ENCODE measurements at places on chromosomes 4 and X.

- no peak for DNase-seq
Measured at GRCh38 chr4:107570952-107571351, 149.1 kb downstream of the PAPSS1 start.

DNA sequence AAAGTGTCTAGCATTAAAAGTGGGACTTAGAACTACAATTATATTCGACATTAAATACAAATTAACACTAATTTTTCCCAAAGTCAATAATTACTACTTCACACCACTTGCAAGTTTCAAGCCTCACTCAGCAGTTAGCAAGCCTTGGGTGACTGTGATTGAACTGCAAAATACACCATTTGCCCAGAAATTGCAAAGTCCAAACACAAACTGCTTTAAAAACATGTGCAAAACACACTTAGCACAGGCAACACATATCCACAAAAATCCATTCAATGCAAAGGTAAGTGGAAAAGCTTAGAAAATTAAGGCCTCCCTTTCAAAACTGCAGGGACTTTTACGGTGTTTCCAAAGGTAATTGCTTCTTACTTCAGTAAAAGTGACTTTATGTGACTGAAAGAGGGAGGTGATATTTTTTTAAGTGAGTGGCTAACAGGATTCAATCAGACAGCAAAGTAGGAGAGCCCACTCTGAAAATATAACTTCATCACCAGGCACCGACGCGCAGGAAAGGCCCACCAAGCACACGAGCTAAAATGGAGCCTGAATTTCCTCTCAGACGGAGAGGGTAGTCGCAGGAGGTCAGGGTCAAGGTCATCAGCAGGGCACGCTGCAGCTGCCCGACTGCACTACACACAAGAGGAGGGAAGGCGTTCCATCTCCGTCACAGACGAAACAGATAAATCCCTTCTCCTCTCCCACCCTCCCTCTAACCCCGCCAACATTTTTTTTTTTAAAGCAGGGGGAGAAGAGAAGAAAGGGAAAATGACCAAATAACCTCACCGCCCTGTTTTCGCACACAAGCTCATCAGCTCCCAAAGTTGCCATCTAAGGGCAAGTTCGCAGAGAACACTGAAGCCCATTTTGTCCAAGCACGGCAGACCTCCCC lies 3.1 kb downstream of the ZNF827 start:
- DNase-seq: no peak

- DNase-seq: no peak
Measured at GRCh38 chrX:1502241-1502640, 34.7 kb downstream of the P2RY8 start.

GRCh38 chr4:77453911-77454310 lies 151.7 kb upstream of the CXCL13 start:
- DNase-seq: no peak

GRCh38 chr4:65665771-65666523 lies 4.3 kb downstream of the EPHA5 start:
- no peak for DNase-seq

- no peak for DNase-seq
Measured at GRCh38 chrX:134982748-134983147, 8.0 kb upstream of the SMIM10 start.

GRCh38 chr4:26015133-26015651 lies 101.2 kb downstream of the SMIM20 start:
- DNase-seq: no peak

DNA sequence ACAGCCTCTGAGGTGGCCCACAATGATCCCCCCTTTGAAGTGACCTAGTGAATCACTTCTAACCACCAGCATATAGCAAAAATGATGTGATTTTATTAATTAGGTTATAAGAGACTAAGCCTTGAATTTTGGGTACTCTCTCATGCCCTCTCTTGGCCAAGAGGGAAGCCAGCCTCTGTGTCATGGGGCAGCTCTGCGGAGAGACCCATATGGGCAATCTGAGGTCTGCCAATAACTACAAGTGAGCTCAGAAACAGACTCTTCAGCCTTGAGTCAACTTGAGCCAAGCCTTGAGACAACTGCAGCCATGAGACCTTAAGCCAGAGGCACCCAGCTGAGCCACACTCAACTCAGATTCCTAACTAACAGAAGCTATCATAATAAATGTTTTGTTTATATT lies 45.7 kb downstream of the MANBA start:
- no peak for DNase-seq

GRCh38 chr4:153001626-153002025 lies 65.5 kb downstream of the FHDC1 start:
- DNase-seq: no peak

DNA sequence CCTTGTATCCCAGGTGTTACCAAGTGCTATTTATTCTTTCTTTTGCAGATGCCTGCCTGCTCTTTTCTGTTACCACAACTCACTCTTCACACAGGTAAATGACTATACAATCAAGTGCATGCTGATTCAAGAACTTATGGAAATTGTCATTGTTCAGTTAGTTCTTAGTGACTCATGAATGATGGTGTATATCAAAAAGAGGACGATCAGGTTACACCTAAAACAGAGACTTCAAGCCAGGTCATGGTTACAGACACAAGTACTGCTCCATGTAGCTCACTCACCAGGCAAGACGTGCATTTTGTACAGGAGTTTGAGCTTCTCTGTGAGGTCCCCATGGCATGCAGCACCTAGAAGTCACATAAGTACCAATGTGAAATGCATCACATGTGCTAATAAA lies 59.3 kb upstream of the UCP1 start:
- no peak for DNase-seq

GRCh38 chrX:150704030-150704613 lies 10.9 kb downstream of the MTMR1 start:
- no peak for DNase-seq

GRCh38 chr4:129218360-129218759 lies 122.4 kb downstream of the C4orf33 start:
- no peak for DNase-seq

GRCh38 chr4:94457692-94458106 lies 6.0 kb downstream of the PDLIM5 start:
- DNase-seq: no peak

- no peak for DNase-seq
Measured at GRCh38 chr4:182432819-182433218, 189.6 kb downstream of the TENM3 start.

- no peak for DNase-seq
Measured at GRCh38 chr4:105550641-105551040, 1.8 kb upstream of the ARHGEF38 start.

DNA sequence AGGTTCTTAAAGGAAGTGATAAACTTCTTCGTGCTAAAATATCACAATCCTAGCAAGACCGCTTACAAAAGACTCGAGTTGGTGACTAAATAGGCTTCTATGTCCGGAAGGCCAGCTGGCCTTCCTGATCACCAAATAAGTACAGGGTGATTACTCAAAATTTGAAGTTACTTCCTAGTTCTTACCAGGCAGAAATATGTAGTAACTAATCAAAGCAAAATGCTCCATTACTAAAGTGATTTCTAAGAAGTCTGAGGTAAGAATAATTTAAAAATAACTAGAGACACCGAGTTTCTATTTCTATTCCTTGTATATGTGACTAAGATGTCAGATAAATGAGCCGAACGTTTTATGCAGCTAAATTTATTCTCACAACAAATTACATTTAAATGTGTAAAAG lies 62.2 kb downstream of the NSUN7 start:
- DNase-seq: no peak

- no peak for DNase-seq
Measured at GRCh38 chrX:24201216-24201615, 51.7 kb downstream of the ZFX start.

DNA sequence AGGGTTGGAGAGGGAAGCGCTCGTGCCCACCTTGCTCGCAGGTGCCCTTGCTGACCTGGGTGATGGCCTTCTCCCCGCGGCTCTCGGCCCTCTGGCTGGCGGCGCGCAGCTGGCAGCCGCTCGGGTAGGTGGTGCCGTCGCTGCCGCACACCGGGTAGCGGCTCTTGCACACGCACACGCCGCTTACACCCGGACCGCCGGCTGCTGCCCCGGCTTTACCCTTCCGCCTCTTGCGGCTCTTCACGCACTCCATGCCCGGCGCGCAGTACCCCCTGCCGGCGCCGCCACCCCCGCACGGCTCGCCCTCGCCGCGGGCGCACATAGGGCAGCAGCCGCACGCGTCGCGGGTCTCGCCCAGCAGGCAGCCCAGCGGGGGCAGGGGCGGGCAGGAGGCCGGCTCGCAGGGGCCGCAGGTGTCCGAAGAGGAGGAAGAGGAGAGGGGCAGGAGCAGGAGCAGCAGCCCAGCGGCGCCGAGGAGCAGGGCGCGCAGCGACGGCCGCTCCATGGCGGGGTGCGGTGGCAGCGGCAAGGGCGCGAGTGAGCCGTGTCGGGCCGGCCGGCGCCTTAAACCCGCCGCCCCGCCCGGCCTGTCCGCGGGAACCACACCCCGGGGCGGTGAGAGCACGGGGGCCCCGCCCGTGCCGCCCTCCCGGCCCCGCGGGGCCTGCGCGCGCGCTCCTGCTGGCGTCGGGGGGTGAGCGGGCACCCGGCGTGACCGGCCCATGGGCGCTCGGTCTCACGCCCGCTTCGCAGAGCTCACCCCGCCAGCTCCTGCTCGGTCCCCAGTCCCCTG lies at the start of gene IGFBP7:
TSS of gene IGFBP7 (minus strand) at position 539 of the 793 bp plus-strand sequence. CDS start at position 505, 34 bp downstream.
- DNase-seq: no peak

DNA sequence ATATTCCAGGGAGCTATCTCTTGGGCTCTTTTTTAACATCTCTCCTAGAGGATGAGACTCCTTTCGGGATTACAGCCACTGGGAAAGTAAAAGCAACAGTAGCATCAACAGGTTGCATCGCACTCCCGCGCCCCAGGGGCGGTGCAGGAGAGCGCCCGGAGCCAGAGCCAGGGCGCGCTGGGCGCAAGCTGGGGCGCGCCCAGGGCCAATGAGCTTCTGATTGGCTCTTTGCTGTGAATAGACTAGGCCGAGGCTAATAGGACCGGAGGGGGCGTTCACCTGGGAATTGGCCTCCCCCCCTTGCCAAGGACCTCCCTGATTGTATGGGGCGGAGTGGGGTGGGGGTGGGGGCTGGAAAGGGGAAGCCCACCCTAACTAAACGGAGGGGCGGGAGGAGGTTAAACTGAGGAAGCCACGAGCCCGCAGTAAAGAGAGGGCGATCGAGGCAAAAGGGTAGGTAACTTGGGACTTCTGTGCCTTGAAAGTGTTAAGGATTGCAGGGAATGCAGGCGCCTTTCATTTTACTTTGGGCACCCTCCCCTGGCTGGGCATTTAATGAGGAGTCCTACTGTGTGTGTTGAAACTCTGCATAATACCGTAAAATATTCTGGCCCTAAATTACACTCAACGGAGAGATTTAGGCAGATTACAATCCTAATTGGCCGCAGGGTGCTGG lies 1.1 kb upstream of the ATOH1 start:
- no peak for DNase-seq

DNA sequence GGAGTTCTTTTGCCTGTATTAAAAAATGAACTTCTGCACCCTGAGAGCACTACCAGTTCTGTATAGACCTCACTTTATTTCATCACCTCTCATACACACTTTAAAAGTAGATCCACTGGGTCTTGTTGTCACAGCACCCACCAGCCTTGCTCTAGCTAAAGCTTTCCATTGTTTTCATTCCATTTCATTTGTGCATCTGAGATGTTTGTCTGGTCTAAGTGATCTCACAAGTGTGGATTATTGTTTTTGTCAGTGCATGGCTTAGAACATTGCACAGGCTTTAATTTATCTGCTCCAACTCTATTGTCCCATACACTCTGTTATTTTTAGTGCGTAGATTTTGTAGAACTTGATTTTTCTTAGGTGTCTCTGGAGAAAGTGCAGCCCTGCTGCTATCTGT lies 1157.5 kb upstream of the PABPC4L start:
- DNase-seq: no peak

- no peak for DNase-seq
Measured at GRCh38 chr4:183362916-183363542, 40.8 kb upstream of the CLDN24 start.

DNA sequence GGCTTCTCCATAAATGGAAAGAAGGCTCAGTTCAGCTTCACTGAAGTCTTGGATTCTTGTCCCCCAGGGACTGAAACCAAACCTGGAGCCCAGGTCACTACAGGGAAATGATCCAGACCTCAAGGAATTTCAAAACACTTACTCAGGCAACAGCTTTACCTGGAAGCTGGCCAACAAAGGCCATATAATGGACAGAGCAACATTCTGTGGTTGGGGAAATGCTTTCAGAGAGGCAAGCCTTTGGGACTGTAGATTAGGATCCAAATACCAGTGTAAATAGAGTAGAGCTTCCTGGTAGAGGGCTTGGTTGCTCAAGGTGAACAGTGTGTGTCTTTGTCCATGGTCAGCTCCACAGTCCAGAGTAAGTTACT lies 57.0 kb upstream of the PROM1 start:
- no peak for DNase-seq

Measured in stimulated activated CD4-positive, alpha-beta T cell treated with anti-CD3 and anti-CD28 coated beads, Interleukin-1b, Interleukin-23, amount 100 ng/mL, for 4 hours (primary cell).